ENCODE measurements at places on chromosomes 13 and 19.

DNA sequence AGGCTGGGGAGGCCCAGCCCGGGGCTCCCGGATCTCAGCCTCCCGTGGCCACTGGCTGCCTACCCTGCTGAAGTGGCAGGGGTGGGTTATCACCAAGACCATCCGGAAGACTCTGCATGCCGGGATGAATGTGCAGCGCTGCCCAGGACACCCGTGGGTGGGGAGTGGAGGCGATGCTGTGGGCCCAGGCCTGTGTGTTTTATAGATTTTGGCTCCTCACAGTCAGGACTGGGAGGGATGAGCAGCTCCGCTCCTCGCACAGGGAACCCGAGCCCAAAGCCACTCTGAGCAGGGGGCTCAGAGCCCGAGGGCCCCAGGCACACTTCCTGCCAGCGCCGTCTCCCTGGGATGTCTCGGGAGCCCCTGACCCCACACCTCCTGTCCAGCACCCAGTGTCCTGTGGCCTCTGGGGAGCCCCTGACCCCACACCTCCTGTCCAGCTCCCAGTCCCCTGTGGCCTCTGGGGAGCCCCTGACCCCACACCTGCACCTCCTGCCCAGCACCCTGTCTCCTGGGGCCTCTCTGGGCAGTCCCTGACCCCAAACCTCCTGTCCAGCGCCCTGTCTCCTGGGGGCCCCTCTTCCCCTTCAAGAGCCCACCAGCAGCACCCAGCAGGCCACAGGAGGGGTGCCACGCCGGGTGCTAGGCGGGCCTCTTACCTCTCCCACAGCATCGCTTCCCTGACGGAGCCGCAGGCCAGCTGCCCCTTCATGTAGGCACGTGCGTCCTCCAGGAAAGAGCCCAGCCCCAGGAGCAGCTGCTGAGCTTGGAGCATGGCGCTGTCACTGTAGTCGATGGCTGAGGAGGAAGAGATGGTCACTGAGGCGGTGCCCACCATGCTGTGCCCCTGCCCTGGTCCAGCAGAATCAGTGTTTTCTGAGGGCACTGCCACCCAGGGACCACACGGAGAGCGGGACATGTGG is 31.4 kb downstream of the NAXD start:
- DNase-seq = no peak

GRCh38 chr13:95301968-95302393 is 730 bp upstream of the ABCC4 start:
- DNase-seq = no peak

GRCh38 chr13:110214637-110215036 is 92.3 kb downstream of the COL4A1 start:
- no peak for DNase-seq

GRCh38 chr19:50705422-50706019 is 14.1 kb downstream of the SHANK1 start:
- no peak for DNase-seq

DNA sequence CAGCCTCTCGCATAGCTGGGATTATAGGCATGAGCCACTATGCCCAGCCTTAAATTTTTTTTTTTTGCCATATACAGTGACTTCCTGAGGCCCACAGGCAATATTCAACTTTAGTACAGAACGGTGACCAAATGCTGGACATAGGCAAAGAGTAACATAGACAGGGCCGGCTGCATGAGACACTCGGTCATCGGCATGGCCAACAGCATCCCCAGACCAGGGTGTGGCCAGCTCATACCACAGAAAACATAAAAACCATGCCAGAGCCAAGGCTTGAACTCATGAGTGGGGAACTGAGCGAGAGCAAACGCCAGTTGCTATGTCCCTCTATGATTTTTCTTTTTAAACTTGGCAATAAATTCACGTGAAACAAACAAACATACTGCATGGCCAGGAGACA is 17.0 kb downstream of the KANK2 start:
- no peak for DNase-seq

DNA sequence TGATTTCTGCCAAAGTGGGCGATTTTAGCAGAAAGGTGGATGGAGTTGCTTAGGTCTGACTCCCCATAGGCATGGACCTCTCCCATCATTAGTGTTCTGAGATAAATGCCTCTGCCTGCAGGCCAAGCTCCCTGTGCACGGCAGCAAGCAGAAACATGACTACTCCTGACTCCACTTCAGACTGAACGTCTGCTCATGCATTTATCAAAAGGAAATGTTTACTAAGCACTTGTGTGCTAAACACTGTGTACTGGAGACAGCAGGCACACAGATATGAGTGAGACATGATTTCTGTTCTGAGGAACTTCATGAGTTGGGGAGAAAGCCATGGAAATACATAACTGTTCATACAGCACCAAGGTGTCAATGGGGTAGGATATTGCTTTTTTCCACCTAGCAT is 149.6 kb downstream of the MIPEP start:
- peak; percentile 59 for DNase-seq

DNA sequence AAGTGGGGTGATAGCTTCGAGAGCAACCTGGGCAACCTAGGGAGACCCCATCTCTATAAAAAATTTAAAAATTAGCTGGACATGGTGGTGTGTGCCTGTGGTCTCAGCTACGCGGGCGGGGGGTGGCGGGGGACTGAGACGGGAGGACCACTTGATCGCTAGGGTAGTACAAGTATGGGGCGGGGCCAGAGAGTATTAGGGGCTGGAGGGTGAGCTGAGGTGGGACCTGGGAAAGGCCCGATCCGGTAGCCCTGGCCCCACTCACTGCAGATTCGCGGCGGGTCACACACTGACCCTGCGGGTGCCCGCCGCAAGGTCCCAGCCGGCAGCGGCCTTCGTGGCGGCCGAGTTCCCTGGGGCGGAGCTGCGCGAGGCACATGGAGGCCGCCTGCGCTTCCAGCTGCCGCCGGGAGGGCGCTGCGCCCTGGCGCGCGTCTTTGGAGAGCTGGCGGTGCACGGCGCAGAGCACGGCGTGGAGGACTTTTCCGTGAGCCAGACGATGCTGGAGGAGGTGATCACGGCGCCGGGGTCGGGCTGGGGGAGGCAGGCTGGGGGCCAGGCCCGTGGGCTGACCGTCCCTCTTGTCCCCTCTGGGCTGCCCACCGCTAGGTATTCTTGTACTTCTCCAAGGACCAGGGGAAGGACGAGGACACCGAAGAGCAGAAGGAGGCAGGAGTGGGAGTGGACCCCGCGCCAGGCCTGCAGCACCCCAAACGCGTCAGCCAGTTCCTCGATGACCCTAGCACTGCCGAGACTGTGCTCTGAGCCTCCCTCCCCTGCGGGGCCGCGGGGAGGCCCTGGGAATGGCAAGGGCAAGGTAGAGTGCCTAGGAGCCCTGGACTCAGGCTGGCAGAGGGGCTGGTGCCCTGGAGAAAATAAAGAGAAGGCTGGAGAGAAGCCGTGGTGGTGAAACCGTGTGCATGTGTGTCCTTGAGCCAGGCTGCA is 2.0 kb upstream of the ARHGAP45 start:
- peak; percentile 55 for DNase-seq

GRCh38 chr13:73544175-73544574 is 485.4 kb downstream of the KLF5 start:
- no peak for DNase-seq

DNA sequence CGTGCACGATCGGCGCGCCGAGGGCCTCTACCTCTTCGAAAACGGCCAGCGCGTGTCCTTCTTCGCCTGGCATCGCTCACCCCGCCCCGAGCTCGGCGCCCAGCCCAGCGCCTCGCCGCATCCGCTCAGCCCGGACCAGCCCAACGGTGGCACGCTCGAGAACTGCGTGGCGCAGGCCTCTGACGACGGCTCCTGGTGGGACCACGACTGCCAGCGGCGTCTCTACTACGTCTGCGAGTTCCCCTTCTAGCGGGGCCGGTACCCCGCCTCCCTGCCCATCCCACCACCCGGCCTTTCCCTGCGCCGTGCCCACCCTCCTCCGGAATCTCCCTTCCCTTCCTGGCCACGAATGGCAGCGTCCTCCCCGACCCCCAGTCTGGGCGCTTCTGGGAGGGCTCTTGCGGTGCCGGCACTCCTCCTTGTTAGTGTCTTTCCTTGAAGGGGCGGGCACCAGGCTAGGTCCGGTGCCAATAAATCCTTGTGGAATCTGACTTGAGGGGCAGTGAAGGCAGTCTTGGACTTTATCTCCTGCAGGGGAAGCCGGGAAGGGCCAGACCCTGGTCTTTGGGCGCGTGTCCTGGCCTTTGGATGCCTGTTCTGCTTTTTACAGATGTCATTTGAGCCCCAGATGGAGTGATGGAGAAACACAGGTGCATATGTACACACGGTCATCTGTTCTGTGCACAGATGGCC is 2.2 kb downstream of the CLEC11A start:
- DNase-seq = no peak

DNA sequence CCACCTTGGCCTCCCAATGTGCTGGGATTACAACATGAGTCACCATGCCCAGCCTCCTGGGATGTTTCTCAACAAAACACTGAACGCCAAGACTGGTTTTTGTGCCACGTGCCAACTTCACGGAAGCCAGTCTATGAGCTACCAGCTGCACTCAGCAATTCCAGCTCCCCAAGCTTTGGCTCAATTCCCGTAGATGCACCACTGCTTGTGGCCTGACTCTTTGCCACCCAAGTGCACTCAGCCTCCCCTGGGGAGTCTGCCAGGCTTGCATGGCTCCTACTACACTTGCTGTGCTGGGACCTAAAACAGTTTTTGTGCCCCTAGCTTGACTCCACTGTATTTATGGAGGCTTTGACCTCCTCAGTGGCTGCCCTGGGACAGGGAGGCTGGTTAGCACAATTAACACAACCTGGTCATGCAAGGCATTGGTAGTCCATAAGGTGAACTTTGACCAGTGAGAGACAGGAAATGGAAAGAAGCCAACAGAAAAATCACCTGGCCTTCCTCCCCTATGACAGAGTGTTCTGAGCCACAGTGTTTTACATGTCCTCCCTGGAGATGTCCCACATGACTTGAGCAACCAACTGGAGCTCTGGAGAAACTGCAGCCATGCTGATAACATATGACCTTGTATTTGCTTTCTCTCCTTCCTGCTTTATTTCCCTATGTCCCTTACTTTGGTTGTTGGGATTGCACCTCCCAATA is 1173.1 kb downstream of the UQCRFS1 start:
- peak; percentile 37 for DNase-seq

GRCh38 chr19:55090564-55090963 is 14.9 kb downstream of the EPS8L1 start:
- DNase-seq = no peak

GRCh38 chr19:48698046-48698445 is 2.3 kb downstream of the FUT2 start:
- peak; percentile 24 for DNase-seq

GRCh38 chr19:52923778-52924593 is 758 bp upstream of the ZNF888 start:
- DNase-seq = no peak

- DNase-seq = no peak
These were observed at the start of gene LIPE for GRCh38 chr19:42427313-42427712. Gene LIPE, minus strand, starts transcription at chr19:42427388. Its CDS starts 239 bp downstream, at chr19:42427149.

- DNase-seq = no peak
These were observed 447.2 kb downstream of the RFC3 start for GRCh38 chr13:34265046-34265679.

DNA sequence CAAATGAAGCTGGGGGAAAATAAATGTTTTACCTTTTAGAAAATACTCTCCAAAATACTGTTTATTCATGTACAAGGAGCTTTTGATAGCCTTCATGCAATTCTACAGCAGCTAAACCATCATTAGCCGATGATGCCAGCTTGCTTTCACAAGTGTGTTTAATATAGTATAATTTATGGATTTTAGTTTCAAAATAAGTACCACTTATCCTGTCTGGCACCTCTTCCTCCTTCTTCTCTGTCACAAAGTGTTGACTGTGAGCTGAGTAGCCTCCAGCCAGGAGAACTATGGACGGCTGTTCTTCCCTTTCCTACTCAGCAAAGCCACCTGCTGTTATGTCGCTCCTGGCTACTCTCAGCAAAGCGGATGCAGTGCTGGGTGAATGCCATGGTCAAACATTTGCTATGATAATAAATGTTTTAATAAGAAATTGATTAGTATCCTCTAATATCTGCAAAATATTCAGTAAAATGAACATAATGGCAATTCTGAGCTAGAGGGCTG is 238.2 kb downstream of the LIG4 start:
- DNase-seq = peak; percentile 44

DNA sequence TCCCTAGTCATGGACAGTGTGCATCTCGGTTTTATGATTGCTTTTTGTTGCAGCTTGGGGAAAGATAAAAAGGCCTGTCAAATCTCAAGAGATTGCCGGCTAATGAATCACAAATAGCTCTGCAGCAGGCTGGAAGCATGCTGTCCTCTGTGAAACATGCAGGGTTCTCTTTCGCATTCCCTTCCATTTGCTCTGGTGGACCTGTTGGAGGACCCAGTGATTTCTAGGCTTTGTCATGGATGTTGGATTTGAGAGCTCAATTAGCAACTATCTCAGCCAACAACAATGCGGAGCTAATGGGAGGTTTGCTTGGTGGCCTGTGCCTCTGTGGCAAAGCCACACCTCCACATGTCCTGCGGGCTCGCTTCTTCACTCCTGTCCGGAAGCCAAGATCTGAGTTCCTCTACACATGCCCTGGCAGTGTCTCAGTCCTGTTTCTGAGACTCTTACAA is 418.1 kb upstream of the ARGLU1 start:
- DNase-seq = no peak

DNA sequence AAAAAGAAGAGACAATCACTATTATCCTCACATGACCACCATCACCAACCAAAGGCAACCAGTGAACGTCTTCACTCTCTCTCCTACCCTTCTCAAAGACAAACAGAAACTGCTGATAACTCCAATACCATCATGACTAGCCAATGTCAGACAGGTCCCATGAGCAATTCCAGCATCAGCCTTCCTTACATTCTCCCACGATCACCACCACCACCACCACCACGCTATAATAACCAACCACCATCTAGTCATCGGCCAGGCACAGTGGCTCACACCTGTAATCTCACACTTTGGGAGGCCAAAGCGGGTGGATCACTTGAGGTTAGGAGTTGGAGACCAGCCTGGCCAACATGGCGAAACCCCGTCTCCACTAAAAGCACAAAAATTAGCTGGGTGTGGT is 3.9 kb downstream of the MYO1F start:
- DNase-seq = no peak

GRCh38 chr19:13997631-13997962 is 8.5 kb downstream of the RFX1 start:
- DNase-seq = no peak
